ENCODE measurements at places on chromosomes 12 and 14. TPM values are rescaled to one million over a fixed set of nuclear protein-coding genes. Genes with fewer than 3 reads are reported as not detected.

HVCN1 gene
- 0.65 TPM for total RNA-seq

DHRS7 gene
- total RNA-seq: 84.4 TPM

ACOT6 gene
- not detected for total RNA-seq

NKX2-1 gene
- not detected for total RNA-seq

All from A549 treated with ZK216348 at 1 μM for 4 hours (cell line).